Activated effector memory CD4-positive, alpha-beta T cell treated with anti-CD3 and anti-CD28 coated beads, Interleukin-2, amount 50 U/mL, for 16 hours (primary cell): ENCODE measurements at places on chromosomes 5 and 9.
A peak's percentile ranks its signal among the peaks of the same experiment; 100 is the strongest.

DNA sequence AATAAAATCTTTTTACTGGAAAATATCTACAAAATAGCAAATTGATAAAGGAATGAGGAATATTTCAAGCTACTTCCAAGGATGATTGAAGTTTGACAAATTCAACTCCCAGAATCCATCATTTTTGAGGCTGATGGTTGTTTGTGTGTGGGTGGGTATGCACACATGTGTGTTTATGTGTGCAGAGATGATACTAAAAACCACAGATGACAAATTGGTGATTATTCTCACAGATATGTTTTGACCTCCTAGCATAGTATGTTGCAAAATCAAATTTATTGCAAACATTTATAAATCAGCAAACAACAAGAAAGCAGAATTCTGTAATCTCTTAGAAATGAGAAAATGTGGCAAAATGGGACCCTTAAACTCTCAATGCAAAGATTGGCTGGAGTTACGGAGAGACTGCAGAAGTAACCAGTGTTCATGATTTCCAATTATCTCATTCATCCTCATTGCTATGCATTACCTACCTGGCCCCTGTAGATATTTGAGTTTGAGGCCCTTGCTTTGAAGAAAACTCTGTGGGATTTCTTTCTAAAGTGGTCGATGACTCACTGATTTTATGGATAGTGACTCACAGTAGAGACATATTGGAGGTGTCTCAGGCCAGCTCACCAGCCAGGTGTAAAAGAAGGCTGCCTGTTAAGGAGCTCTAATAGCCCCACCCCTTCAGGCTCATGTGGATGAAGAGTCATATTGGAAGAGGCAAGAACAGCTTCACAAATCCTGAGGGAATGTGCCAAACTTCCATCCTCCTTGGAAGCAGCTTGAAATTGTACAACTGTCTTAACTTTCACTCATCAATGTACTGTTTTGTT, 44.6 kb upstream of the TMC1 start:
- peak; percentile 79 for DNase-seq

GRCh38 chr5:147084702-147085101, 150.1 kb upstream of the STK32A start:
- DNase-seq, result no peak

DNA sequence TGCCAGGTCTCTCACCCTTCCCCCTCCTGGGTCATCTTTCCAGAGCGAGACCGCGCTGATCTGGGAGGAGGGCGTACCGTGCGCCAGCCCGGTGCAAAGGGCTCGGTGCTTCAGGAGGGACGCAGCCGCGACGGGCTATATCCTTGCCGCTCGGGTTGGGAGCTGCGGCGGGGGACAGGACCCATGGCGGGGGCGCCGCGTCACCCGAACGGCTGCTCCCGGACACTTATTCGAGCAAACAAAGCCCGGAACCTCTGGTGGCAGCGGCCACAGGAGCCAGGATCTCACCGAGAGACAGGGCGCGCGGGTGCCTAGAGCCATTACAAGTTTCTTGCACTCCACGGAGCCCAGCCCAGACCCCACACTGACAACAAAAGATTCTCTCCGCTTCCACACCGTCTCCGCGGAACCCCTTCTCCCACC, 1.3 kb downstream of the SEMA6A start:
- DNase-seq, result no peak

DNA sequence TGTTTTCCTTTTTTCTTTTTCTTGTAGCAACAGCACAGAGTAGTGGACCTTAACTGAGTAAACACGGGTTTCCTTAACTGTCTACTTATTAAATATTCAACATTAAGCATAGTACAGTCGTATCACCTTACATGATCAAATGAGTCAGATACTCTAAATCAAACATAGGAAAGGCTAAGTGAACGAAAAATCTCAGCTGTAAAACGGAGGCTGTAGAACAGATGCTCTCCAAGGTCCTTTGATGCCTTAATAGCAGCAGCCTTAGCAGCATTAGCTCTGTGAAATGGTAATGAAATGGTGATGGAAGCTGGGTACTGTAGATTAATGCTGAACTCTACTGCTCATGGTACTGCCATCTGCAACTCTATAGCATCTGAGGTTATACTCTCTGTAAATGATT, 1433.3 kb upstream of the C9orf72 start:
- DNase-seq, result no peak

- no peak for DNase-seq
Observed at GRCh38 chr9:133405508-133406438, 12.0 kb downstream of the REXO4 start.

DNA sequence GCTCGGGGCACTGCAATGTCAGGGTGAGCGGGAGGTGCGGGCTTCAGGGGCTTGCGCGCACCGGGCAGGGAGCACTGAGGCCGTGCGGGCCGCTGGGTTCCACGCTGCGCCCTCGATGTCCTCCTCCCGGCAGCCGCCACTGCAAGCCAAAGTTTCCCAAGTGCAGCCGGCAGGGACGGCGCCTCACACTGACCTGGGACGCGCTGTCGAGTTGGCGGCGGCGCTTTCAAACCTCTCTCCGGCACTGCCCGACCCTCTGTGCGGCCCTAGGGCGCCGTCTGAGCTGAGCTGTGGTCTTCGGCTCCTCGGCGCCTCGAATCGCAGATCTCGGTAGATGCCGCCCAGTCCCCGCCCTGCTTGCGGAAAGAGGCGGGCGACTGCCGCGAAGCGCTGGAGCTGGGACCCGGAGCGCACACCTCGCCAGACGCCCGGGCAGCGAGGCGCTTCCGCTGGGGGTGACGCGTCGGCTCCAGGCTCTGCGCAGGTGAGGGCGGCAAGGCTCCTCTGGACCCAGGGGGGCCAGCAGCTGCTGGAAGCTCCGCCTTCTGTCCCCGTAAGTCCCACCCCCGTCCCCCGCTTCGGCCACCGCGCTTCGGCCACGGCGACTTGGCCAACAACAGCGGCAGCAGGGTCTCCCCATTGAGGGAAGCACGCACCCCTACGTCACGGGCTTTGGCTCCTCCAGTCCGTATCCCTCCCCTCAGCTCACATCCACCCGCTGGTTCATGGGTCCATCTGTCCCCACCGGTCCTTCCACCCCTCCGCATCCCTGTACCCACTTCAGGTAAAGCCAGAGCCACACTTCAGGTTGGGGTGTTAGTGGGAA, at the start of gene ANKRD34B:
Gene ANKRD34B, minus strand, starts transcription at position 320 of the 826 bp plus-strand sequence. CDS start 10,261 bp downstream, outside the sequence.
- DNase-seq, result no peak

DNA sequence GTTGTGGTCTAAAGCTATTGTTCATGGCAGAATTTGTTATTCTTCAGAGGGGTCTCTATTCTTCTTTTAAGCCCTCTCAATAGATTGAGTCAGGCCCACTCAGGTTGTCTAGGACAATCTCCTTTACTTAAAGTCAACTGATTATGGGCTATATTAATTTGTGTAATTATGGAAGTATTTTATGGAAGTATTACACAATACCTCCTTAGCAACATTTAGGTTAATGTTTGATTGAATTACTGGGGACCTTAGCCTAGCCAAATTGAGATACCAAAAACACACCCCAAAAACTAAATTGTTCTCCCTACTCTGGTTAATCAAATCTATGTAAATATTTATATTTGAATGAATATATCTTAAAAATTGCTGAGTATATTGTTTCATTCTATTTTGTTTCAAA, 347.1 kb upstream of the GRIN3A start:
- no peak for DNase-seq

GRCh38 chr9:13993632-13994185, 320.2 kb downstream of the NFIB start:
- no peak for DNase-seq
